ENCODE measurements at places on chromosomes 3 and 15. TPM values are rescaled to one million over a fixed set of nuclear protein-coding genes. Genes with fewer than 3 reads are reported as not detected.

The DNAH12 gene
- total RNA-seq = 0.30 TPM

The EMC7 gene
- 55.9 TPM for total RNA-seq

The TICRR gene
- 0.59 TPM for total RNA-seq

The LRRC31 gene
- total RNA-seq = not detected

- no peak for DNase-seq
Observed at GRCh38 chr15:80437334-80437891, 33.2 kb downstream of the ARNT2 start.

DNA sequence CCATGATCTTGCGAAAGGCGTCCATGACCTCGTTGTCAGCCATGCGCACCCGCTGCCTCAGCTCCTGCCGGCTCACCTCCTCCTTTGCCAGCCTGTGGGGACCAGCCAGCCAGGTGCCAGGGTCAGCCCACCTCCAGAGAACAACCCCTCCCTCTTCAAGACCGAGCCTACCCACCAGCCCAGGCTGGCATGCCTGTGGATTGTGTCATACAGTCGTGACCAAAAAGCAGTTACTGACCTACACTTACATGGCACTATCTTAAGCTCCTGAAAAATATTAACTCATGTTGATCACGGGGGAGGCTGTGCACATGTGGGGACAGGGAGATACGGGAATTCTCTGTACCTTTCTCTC lies 10.7 kb upstream of the CAMK1 start:
- no peak for DNase-seq

GRCh38 chr15:77612958-77613601 lies 19.6 kb downstream of the LINGO1 start:
- no peak for DNase-seq

DNA sequence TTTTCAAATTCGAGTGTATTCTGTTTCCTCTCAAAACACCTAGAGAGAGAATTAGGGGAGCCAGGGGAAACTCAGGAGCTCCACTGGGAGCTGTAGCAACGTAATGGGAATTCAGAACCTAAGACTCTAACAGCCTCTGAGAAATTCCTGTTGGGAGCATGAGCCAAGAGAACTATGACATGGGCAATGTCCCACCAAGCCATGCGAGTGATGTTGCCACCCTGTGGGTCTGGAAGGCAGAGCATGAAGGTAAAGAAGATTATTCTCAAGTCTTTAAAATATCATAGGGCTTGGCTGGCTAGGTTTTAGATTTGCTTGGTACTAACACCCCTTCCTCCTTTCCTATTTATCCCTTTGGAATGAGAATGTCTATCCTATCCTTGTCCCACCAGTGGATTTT lies 392.6 kb upstream of the ADAMTS9 start:
- DNase-seq = no peak

GRCh38 chr3:173957646-173958045 lies 560.1 kb downstream of the NLGN1 start:
- no peak for DNase-seq

DNA sequence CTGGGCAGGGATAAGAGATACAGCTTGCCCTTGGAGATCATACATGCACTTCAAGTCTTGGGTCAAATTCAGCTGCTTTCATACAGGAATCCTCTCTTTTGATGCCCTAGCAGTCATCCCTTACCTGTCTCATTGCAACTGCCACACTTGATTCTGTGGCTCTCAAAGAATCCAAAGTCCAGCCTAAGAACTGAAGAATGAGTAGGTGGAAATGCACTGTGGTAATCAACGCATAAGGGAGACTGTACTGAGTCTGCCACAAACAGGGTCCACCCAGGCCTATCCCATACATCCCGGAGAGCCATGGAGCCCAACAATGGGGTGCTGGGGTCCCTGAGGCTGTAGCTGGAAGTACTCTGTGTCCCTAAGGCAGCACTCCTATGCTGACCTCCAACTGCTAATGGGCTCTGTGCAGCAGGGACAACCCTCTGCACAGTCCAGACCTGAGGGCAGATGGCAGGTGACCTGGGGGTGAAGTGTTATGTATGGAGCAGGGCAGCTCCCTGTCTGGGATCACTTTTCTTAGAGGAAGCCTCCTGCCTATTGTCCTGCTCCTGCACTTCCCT lies 1.7 kb upstream of the VPS18 start:
- DNase-seq = no peak

DNA sequence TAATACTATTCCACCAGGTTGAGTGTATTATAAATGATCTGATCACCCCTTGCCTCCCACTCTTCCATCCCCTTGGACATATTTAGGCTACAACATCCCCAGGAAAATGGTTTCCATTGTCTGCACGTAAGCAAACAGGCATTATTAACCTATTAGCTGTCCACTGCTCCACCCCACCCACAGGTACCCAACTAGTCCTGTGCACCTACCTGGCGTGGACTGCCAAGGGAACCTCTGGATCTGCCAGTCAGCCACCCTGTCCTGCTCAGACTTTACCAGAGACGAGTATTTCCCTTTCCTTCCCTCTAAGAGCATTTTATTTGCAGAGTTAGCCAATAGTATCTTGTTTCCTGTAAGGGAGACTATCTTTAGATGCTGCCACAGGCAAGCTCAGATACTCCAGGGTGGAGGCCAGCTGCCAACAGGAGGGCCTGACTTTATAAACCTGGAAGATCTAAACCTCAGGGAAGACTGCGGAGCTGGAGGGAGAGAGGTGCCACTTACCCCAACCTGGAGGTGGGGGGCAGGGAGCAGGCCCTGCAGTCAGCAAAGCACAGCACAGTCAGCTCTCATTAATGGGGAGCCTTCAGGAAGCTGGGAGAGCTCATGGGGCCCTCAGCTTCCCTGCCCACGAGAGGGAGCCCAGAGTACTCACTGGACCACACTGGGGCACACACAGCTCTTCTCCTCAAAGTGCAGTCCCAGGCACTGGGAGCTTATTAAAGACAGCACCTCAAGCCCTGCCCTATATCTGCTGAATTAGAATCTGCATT lies at the start of gene CX3CR1:
TSS of gene CX3CR1 (minus strand) at position 292 of the 773 bp plus-strand sequence. CDS start 13,527 bp downstream, outside the sequence.
- peak; percentile 33 for DNase-seq

GRCh38 chr15:69634860-69635259 lies 182.2 kb downstream of the RPLP1 start:
- no peak for DNase-seq

All from natural killer cell (primary cell).